Upper lobe of left lung (tissue), 6 donors: ENCODE measurements at places on chromosomes 2 and 18. TPM values are rescaled to one million over a fixed set of nuclear protein-coding genes. Genes with fewer than 3 reads are reported as not detected.

- H3K27me3 ChIP-seq = no peaks in the 10 kb centered on the region
- no peak overlapping the region for H3K4me3 ChIP-seq
- H3K27ac ChIP-seq = no peak overlapping the region
- no peak for DNase-seq
These were observed 33.1 kb upstream of the YPEL5 start for GRCh38 chr2:30113617-30114293.

DNA sequence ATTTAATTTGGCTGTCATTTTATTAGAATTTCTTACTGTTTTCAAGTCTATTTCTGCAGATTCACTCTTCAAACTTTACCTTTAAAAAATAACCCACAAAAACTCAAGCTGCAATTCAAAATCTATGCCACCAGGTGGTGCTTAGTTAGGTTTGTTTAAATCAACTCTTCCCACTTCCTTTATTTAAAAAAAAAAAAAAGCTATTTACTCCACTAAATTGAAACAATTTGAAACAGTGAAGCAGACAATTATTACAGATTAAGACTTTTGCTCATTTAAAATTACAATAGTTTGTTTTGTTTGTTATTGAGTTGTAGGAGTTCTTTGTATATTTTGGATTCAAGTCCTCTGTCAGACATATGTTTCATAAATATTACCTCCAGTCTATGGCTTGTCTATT, 300.0 kb downstream of the PDE11A start:
- no peaks in the 10 kb centered on the region for H3K4me1 ChIP-seq
- H3K4me3 ChIP-seq = no peak overlapping the region
- no peaks in the 10 kb centered on the region for H3K36me3 ChIP-seq
- H3K27me3 ChIP-seq = no peaks in the 10 kb centered on the region

DNA sequence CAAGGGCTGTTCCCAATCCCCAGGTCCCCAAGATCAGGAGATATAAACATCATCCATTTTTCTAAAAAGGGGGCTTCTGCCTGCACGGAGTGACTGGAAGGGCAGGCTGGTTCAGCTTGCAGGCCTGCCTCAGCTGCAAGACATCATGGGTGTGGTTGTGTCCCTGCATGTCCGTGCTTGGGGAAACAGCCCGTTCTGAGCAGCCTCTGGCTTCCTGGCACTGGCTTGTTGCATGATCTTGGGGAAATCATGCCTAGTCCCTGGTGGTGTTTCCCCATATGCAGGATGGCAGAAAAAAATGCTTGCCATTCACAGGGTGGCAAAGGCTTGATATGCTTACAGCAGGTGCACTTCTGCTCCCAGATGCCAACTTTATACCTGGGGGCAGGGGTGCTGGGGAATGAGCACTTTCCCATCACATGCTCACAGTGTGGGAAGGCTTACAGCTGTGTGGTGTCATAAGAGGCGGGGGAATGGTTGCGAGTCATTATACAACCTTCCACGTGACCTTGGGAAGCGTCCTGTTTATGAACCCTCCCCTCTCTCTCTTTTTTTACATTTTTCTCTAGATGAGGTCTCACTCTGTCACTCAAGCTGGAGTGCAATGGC, 7.2 kb downstream of the PCARE start:
- H3K27me3 ChIP-seq = no peaks in the 10 kb centered on the region
- H3K36me3 ChIP-seq = no peaks in the 10 kb centered on the region
- no peak for DNase-seq
- H3K4me1 ChIP-seq = peaks cover 37% of the 10 kb centered on the region
- H3K4me3 ChIP-seq = no peak overlapping the region

- H3K4me3 ChIP-seq = no peak overlapping the region
- DNase-seq = no peak
- H3K27me3 ChIP-seq = no peaks in the 10 kb centered on the region
- no peaks in the 10 kb centered on the region for H3K36me3 ChIP-seq
- no peak overlapping the region for H3K27ac ChIP-seq
These were observed 13.0 kb upstream of the ARHGAP25 start for GRCh38 chr2:68721482-68722101.

DNA sequence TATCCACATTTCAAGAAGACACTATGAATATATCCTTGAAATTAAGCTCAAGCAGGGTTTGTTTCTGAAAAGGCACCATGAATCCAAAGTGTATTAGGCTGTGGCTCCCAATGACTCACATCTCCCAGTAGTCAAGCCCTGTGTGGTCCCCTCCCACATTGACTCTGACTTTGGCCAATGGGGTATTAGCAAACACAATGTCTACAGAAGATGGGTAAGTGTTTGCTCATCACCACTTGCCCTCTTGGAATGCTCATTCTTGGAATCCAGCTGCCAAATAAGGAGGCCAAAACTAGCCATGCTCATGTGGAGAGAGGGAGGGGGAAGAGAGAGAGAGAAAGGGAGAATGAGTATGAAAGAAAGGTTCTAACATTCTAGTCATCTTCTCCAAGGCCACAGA, 490.0 kb downstream of the TXNL1 start:
- no peak overlapping the region for H3K27ac ChIP-seq
- H3K4me1 ChIP-seq = no peaks in the 10 kb centered on the region
- H3K4me3 ChIP-seq = no peak overlapping the region
- no peaks in the 10 kb centered on the region for H3K27me3 ChIP-seq
- DNase-seq = no peak
- H3K36me3 ChIP-seq = no peaks in the 10 kb centered on the region

GRCh38 chr2:207243601-207244000, 77.9 kb upstream of the KLF7 start:
- peaks cover 24% of the 10 kb centered on the region for H3K4me1 ChIP-seq
- no peak overlapping the region for H3K4me3 ChIP-seq
- no peak overlapping the region for H3K27ac ChIP-seq
- no peak for DNase-seq

DNA sequence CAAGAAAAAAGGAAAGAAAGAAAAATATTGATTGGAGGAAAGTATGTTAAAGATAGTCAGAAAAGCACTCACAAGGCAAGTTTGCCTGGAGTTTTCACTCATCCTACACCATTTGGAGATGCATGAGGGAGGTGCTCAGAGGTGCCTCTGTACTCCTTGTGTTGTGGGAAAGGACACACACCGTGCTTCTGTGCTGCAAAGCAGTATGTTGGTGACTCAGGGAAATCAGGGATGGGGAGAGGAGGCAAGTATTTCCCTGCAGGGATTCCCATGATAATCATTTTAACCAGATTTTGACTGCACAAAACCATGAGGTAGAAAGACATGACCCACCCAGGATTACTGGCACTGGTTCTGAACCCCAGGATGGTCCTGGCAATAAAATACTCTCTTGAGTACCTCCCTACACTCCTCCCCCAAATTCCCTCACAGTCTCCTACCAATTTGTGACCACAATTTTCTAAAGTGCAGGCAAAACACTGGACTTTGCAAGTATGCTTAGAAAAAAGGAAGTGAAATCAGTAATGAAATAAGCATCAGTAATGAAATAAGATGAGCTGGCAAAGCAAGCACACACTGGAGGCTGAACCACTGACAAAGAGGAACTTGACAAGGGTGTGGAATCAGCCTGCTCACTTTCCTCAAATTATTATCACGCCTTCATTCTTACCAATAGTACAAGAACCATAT, 155.5 kb upstream of the ACVR2A start:
- no peak overlapping the region for H3K4me3 ChIP-seq
- no peak overlapping the region for H3K27ac ChIP-seq
- H3K36me3 ChIP-seq = no peaks in the 10 kb centered on the region
- no peaks in the 10 kb centered on the region for H3K27me3 ChIP-seq

DNA sequence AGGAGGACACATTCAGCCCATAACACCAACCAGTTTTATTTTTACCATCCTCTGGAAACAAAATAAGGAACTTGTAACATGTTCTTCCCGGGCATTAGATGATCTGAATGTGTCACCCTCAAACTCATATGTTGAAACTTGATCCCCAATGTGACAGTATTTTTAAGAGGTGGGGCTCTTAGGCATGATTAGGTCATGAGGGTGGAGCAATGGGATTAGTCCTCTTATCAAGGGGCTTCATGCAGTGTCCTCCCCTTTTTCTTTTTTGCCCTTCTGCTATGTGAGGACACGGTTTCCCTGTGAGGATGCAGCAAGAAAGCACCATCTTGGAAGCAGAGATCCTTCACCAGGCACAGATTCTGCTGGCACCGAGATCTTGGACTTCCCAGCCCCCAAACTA, 401.5 kb upstream of the TRIB2 start:
- H3K4me3 ChIP-seq = no peak overlapping the region
- H3K4me1 ChIP-seq = peaks cover 6% of the 10 kb centered on the region
- DNase-seq = no peak
- H3K36me3 ChIP-seq = no peaks in the 10 kb centered on the region
- no peak overlapping the region for H3K27ac ChIP-seq
- no peaks in the 10 kb centered on the region for H3K27me3 ChIP-seq

DNA sequence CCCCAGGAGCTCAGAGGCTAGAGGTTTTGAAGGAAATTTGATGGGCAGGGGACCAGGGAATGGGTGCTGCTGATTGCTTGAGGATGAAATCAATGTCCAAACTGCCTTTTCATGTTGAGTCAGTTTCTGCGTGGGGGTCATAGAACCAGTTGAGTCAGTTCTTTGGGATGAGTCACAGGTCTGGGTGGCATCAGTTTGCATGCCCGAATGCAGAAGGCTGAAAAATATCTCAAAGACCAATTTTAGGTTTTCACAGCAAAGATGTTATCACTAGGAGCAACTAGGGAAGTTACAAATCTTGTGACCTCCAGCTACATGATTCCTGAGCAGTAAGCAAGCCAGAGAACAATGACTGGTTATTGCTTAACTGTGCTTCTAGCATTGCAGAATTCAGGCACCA, 1135.1 kb upstream of the CRIM1 start:
- no peak overlapping the region for H3K4me3 ChIP-seq
- H3K36me3 ChIP-seq = no peaks in the 10 kb centered on the region
- H3K27me3 ChIP-seq = no peaks in the 10 kb centered on the region
- H3K4me1 ChIP-seq = no peaks in the 10 kb centered on the region
- no peak overlapping the region for H3K27ac ChIP-seq
- DNase-seq = no peak

DNA sequence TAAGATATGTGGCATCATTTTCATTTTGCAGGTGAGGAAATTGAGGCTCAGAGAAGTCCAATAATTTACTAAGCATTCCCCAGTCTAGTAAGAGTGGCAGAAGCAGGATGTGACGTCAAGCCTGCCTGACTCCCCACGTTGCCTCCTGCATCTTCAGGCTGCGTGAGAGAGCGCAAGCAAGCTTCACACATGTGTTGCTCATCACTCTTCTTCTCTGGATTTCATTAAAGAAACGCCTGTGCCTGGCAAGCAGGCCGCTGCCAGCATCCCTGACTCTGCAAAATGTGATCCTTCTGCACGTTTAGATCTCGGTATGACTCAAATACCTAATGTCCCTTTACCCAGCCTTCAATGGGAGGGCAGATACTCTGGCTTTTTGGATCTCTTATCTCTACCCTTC, 96.8 kb downstream of the PRKCE start:
- H3K4me1 ChIP-seq = no peaks in the 10 kb centered on the region
- no peaks in the 10 kb centered on the region for H3K36me3 ChIP-seq
- H3K4me3 ChIP-seq = no peak overlapping the region
- no peak for DNase-seq
- H3K27ac ChIP-seq = no peak overlapping the region
- no peaks in the 10 kb centered on the region for H3K27me3 ChIP-seq

GRCh38 chr18:68969027-68969426, 171.1 kb downstream of the CCDC102B start:
- no peak overlapping the region for H3K4me3 ChIP-seq
- DNase-seq = no peak
- H3K27me3 ChIP-seq = no peaks in the 10 kb centered on the region
- H3K4me1 ChIP-seq = no peaks in the 10 kb centered on the region

GRCh38 chr2:156695020-156695419, 258.8 kb downstream of the GPD2 start:
- H3K27ac ChIP-seq = no peak overlapping the region
- no peak overlapping the region for H3K4me3 ChIP-seq
- no peaks in the 10 kb centered on the region for H3K27me3 ChIP-seq
- DNase-seq = no peak
- H3K36me3 ChIP-seq = no peaks in the 10 kb centered on the region

DNA sequence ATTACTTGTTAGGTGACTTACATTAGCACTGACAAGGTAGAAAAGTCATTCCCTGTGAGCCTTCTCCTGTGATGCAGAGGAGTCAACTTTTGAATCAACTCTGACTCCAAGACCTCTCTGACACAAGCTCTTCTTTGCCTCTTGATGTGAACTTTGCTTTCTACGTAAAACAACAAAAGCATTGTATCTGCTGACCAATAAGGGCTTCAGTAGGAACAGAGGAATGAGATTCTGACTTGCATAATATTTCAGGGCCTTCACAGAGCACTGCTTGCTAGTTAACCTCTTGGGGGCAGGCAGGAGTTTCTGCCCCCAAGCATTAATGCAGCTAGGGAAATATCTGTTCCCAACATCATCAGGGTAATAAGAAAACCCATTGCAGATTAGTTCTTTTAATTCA, 791.5 kb downstream of the BCL11A start:
- no peaks in the 10 kb centered on the region for H3K27me3 ChIP-seq
- no peaks in the 10 kb centered on the region for H3K36me3 ChIP-seq
- no peaks in the 10 kb centered on the region for H3K4me1 ChIP-seq
- H3K27ac ChIP-seq = no peak overlapping the region
- DNase-seq = no peak
- no peak overlapping the region for H3K4me3 ChIP-seq

DNA sequence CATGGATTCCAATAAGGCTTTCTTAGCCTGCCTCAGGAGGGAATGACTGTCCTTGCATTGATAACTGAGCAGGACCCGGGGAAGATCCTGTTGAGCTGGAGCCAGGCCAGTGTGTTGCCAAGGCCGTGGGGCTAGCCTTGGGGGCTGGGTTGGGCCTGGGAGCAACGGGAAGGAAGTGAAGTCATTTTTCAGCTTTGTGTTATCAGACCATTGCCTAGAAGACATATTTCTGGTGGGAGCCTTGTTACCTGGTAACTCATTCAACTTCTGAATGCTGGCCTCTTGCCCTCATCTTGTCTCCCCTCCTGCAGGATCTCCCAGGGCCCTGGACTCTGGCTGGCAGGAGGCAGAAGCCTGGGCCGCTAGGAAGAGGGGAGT, 92.7 kb upstream of the MGAT5 start:
- DNase-seq = peak; percentile 34
- peaks cover 19% of the 10 kb centered on the region for H3K4me1 ChIP-seq
- no peaks in the 10 kb centered on the region for H3K27me3 ChIP-seq
- no peak overlapping the region for H3K4me3 ChIP-seq
- peak overlapping the region; percentile 67 for H3K27ac ChIP-seq

DNA sequence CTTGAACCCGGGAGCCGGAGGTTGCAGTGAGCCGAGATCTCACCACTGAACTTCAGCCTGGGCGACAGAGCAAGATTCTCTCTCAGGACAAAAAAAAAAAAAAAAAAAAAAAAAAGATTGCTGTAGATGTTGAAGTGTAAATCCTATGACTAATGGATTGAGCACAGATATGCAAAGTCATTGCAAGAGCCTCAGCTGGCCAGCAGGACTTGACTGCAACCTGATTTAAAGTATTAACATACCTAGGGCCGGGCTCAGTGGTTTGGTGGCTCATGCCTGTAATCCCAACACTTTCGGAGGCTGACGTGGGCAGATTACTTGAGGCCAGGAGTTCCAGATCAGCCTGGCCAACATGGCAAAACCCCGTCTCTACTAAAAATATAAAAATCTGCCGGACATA, 103.4 kb upstream of the MSH2 start:
- H3K27ac ChIP-seq = no peak overlapping the region
- H3K36me3 ChIP-seq = no peaks in the 10 kb centered on the region
- no peaks in the 10 kb centered on the region for H3K27me3 ChIP-seq
- H3K4me1 ChIP-seq = peaks cover 7% of the 10 kb centered on the region

SERPINB11 gene
- total RNA-seq = not detected

SLC4A1AP gene
- total RNA-seq = 23.0 TPM

DIPK1C gene
- total RNA-seq = not detected

LANCL1 gene
- total RNA-seq = 29.2 TPM
